H7 (cell line): ENCODE measurements at places on chromosomes 11 and 22.

DNA sequence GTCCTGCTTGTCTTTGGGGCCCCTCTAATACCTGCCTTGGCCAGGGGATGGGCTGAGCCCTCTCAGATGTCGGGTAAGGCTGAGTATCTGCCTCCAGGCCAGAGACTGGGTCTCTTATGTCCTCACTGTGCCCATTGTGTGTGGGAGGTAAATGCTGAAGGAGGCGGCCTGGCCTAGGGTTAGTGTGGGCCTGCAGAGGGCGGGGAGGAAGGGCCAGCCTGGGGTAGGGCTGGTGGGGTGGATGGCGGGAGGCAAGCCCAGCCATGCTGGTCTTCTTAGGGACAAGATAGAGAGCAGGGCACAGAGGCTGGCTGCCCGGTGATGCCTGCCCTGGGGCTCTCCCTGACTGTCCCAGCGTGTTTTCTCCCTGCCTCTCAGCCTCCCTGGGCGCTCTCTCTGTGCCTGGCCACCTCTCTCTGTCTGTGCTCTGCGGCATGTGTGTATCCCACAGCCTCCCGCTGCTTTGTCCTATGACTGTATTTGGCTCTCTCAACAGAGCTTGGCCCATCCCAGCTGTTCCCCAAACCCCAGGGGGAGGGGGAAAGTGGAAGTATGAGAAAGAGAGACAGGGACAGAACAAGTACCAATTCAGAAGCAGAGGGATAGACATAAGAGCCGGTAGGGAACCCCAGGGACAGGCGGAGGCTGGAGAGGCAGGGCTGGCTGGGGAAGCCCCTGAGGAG, 57.0 kb downstream of the PDE2A start:
- DNase-seq: no peak

DNA sequence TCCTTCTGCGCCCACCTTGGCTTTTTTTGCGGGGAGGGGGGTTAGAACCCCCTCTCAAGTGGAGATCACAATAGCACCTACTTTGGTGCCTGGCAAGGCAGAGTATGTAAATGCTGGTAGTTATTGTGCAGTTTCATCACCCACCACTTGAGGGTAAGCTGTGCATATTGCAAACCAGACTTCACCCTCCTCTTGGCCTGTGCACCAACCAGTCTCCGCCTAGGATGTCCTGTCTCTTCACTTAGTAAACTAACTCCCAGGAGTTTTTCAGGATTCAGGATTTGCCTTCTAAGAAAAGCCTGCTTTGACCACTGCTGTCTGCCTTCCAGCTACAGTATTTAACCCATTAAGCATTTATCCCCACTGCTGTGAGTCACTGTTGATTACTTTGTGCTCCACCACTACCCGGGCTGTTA, 2.0 kb upstream of the UBXN1 start:
- peak; percentile 62 for DNase-seq

GRCh38 chr11:57483562-57483918, 23.2 kb downstream of the RTN4RL2 start:
- DNase-seq: peak; percentile 53

DNA sequence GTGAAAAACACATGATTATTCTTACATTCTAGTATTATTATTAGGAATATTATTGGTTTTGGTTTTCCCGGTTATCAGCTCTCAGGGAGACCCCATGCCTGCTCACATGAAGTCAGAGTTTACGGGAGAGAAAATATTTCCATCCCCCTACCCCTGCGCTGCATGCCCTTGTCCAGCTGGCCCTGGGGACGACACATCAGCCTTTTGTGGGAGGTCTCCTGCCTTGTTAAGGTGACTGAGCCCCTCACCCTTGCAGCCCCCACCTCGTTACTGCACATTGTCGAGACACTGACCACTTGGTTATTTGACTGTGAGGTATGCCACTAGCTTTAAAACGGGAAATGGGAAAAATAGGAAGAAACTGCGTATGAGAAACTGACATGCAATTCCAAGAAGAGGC, 63.0 kb downstream of the PARVG start:
- DNase-seq: no peak

DNA sequence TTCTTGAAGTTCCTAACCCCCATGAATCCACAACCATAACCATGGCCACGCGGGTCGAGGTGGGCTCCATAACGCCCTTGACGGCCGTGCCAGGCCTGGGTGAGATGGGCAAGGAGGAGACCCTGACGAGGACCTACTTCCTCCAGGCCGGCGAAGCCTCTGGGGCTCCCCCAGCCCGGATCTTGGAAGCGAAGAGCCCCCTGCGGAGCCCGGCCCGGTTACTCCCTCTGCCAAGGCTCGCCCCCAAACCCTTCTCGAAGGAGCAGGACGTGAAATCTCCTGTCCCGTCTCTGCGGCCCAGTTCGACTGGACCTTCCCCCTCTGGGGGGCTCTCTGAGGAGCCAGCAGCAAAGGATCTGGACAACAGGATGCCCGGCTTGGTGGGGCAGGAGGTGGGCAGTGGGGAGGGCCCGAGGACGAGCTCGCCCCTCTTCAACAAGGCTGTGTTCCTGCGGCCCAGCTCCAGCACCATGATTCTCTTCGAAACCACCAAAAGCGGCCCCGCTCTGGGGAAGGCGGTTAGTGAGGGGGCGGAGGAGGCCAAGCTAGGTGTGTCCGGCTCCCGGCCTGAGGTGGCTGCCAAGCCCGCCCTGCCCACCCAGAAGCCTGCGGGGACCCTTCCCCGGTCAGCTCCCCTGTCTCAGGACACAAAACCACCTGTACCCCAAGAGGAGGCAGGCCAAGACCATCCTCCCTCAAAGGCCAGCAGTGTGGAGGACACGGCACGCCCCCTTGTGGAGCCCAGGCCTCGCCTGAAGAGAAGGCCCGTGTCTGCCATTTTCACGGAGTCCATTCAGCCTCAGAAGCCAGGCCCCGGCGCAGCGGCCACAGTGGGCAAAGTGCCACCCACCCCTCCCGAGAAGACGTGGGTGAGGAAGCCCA, 75.7 kb downstream of the KIAA1671 start:
- DNase-seq: peak; percentile 89

DNA sequence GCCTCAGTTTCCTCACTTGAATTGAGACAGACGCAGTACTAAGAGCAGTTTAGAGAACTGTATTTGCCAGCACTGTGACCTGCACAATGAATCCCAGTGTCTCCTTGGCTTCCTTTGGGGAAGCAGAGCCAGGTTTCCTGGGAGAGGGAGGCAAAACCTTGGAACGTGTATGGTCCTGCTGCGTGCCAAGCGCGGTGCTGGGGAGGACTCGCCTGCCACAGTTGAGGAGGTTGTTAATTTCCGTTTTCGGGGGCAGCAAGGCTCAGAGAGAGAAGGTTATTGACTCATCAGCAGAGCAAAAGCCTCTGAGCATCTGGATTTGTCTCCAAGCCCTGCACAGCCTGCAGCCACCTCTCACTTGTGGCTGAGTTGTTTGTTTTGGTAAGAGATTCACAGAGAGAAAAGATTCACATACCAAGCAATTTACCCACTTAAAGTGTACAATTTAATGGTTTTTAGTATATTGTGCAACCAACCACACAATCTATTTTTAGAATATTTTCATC, 10.8 kb downstream of the SYT12 start:
- DNase-seq: no peak

- DNase-seq: no peak
These were observed 45.2 kb downstream of the NAT10 start for GRCh38 chr11:34150494-34151151.

DNA sequence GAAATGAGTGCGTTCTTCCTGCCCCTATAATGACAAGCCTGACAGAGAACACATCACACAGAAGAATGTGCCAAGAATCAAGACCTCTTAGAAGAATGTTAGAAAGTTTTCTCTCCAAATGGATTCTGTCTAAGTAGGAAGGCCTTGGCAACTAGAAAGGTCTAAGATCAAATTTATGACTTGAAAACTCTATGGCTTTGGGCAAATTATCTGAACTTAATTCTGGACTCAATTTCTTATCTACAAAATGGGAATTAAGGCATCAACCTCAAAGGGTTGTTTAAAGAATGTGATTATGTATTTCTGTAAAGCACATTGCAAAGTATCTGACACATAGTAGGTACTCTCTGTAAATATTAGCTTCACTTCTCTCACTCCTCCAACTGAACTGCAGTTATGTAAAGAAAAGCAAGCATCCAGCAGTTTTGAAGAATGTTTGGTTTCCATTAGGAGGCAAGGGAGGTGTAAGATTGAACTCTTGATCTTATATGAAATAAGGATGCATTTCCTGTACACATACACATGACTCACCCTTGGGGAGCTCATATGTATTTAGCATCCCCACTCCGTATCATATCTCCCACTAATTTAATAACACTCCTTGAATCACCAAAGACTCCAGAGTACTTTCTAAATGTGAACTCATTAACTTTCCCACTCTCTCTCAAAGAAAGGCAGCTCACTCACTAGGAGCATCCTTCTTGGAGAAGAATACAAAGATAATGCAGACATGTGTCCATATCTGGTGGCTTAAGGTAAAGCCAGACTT, 77.6 kb downstream of the ETS1 start:
- no peak for DNase-seq

- DNase-seq: no peak
These were observed 448.0 kb downstream of the LUZP2 start for GRCh38 chr11:24944891-24945290.

DNA sequence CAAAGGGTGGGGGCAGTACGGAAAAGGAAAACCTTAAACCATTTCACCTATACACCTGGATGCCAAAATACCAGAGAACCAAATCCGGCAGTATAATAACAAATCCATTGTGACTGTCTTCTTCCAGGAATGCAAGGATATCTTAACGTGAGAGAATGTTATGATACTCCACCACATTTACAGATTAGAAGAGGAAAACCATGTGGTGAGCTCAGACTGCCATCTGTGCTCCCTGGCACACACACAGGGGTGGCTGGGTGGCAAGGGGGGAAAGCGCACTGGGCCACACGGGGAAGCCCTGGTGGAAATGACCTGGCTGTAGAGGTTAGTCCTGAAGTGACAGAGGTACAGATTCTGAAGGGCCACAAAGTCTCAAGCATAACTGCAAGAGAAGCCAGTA, 9.9 kb downstream of the EIF1AD start:
- DNase-seq: no peak

GRCh38 chr11:1483445-1483961, 3.1 kb downstream of the MOB2 start:
- no peak for DNase-seq

GRCh38 chr22:24104307-24105012, 76.8 kb upstream of the SUSD2 start:
- no peak for DNase-seq

GRCh38 chr11:73114835-73115220, 27.3 kb downstream of the FCHSD2 start:
- no peak for DNase-seq

DNA sequence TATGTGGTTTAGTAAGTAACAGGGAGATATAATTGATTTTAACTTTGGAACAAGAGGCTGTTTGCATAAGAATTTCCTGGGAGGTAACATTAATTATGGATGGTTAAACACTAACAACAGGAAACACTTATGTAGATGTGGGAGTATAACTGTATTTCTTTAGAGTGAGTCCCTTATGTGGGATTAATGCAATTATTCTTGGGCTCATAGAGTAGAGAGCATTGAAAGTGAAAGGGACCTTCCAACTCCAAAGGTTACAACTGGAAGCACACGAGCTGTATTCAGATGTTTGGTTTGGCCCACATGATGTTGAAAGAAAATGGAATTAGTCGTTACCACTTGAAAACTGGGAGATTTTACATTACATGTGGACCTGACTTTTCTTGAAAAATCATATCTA, 53.5 kb downstream of the BBOX1 start:
- DNase-seq: no peak

GRCh38 chr11:114017723-114018122, 41.8 kb upstream of the ZBTB16 start:
- DNase-seq: no peak

DNA sequence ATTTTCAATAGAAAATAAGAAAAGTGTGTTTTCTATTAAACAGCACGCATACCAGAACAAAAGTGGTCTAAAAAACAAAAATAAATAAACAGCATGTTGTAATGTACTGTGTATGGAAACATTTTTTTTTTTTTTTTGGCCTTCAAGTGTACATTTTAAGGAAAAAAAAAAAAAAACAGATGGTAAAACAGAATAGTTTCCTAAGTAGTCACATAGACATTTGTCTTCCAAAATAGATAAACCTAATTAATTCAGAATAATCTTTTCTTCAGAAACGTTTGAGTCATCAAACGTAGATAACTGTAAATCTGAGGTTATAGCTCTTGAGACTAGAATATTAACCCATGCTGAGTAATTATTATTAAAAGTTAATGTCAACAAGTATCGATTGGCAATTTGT, 396 bp upstream of the CFAP300 start:
- DNase-seq: no peak

GRCh38 chr22:48781868-48782267, 1045.8 kb downstream of the BRD1 start:
- DNase-seq: no peak

- DNase-seq: no peak
These were observed 38.6 kb downstream of the C11orf96 start for GRCh38 chr11:43981006-43981405.

- no peak for DNase-seq
These were observed 43.7 kb downstream of the MAML2 start for GRCh38 chr11:96299155-96299888.

GRCh38 chr11:78916759-78917158, 342.1 kb upstream of the NARS2 start:
- no peak for DNase-seq

DNA sequence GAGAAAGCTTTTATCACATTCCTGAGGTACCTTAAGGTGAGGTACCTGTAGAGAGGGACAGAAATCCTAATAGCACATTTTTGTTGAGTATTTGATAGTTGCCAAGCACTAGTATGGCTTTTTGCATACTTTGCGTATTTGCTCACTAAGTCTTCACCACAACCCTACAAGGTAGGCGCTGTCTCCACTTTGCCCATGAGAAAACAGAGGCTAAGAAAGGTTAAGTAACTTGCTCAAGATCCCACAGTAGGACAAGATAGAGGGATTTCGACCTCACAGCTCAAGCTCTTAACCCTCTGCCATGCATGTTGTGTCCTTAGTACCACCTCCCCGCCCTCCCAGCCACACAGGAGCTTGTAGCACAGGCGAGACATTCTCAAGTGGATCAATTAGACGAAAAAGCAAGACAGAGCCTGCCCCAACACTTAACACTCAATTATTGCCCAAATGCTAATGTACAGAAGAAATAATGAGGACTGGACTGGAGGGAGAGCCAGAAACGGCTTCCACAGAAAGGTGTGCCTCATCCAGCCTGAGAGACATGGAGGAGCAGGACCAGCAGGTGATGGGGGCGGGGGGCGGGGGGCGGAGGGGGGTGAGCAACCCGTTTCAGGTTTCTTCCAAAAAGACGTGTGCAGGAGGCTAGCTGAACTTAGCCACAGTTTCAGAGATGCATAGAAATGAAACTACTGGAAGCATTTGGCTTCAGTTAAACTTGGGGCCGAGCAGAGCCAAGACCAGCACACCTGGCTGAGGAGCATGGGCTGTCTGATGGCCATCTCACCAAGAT, 26.7 kb upstream of the CD44 start:
- DNase-seq: no peak

DNA sequence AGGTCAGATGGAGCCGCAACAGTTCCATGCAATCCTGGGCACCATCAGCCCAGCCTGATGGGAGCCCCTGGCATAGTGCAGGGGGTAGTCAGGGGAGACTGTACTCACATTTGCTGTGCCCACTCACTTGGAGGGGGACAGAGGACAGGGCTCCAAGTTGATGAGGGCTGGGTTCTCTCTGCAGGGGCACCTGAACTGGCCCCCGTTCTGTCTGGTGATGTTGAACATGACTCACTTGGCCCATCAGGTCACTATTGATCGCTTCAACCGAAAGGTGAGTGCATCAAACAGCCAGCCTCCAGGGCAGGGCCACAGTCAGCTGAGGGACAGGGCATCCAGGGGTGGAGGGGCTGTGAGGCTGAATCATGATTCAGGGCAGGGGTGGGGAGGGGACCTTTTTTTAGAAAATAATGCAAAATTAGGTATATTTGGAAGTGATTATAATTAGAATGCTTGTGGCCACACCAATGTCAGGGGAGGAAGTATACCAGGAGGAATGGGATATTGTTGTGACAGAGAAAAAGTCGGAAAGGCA, 66.4 kb downstream of the OTOG start:
- DNase-seq: no peak
